Iris pigment epithelial cell (primary cell): ENCODE measurements at places on chromosomes 3 and 15.

- no peak for DNase-seq
Measured at GRCh38 chr3:58164199-58164879, 46.4 kb downstream of the DNASE1L3 start.

GRCh38 chr3:9909221-9910013, 6.8 kb downstream of the IL17RE start:
- peak; percentile 28 for DNase-seq

DNA sequence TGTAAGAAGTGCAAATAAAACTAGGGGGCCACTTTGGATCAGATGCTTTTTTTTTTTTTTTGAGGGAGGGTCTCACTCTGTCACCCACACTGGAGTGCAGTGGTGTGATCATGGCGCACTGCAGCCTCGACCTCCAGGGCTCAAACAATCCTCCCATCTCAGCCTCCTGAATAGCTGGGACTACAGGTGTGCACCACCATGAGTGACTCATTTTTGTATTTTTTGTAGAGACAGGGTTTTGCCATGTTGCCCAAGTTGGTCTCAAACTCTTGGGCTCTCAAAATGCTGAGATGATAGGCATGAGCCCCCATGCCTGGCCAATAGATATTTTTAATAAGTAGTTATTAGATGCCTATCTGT, 20.8 kb downstream of the CCR1 start:
- no peak for DNase-seq

- DNase-seq = no peak
Measured at GRCh38 chr15:92669432-92669831, 13.9 kb upstream of the FAM174B start.

DNA sequence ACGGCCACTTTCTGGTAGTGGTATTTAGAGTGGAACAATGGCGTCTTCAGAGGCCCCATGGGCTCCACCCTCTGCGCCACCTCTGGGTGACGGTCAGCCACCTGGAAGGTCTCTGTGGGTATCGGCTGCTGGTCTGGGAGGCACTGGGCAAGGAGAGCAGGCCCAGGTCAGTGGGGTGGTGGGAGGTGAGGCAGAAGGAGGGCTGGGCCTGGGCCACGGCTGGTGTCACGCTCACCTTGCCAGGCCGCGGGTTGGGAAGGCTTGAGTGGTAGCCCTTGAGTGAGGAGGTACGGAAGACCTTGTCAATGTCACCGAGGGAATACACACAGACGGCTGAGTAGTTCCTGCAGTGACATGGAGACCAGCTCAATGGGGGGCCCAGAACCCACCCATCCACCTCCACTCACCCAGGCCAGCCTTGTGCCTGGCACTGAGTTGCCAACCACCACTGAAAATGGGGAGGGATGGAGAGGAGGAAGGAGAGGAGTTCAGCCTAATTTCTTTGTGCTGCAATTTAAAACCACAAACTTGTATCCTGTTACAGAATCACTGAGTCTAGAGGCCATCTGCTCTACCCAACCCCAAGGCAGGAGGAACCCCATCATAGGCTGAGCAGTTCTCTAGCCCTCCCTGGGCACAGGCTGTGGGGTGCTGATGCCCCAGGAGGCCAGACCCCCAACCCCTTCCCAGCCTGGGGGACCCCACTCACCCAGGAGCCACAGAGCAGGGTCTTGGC, 19.0 kb downstream of the SEMA7A start:
- no peak for DNase-seq
